ENCODE measurements at places on chromosomes 5 and 9. TPM values are rescaled to one million over a fixed set of nuclear protein-coding genes. Genes with fewer than 3 reads are reported as not detected.

The INSL4 gene
- not detected for total RNA-seq

The GPBP1 gene
- 115 TPM for total RNA-seq

The ERP44 gene
- total RNA-seq: 17.0 TPM

The GRIA1 gene
- 3.0 TPM for total RNA-seq

The CLIC3 gene
- 4.9 TPM for total RNA-seq

The SPINK7 gene
- not detected for total RNA-seq

The BRIX1 gene
- total RNA-seq: 40.0 TPM

The ADGRV1 gene
- 7.1 TPM for total RNA-seq

The COL23A1 gene
- total RNA-seq: 5.4 TPM

The OR1J2 gene
- total RNA-seq: not detected

The SLC6A7 gene
- total RNA-seq: not detected

The TGFBI gene
- 376 TPM for total RNA-seq

The DOCK2 gene
- total RNA-seq: 11.5 TPM

The KIF4B gene
- 0.10 TPM for total RNA-seq

The WDR31 gene
- total RNA-seq: 3.7 TPM

The CARD6 gene
- total RNA-seq: 3.1 TPM

GRCh38 chr9:69697475-69697874 is 25.3 kb upstream of the APBA1 start:
- no peak for DNase-seq

- DNase-seq: no peak
These were observed 1.7 kb downstream of the IFNA10 start for GRCh38 chr9:21205204-21205603.

DNA sequence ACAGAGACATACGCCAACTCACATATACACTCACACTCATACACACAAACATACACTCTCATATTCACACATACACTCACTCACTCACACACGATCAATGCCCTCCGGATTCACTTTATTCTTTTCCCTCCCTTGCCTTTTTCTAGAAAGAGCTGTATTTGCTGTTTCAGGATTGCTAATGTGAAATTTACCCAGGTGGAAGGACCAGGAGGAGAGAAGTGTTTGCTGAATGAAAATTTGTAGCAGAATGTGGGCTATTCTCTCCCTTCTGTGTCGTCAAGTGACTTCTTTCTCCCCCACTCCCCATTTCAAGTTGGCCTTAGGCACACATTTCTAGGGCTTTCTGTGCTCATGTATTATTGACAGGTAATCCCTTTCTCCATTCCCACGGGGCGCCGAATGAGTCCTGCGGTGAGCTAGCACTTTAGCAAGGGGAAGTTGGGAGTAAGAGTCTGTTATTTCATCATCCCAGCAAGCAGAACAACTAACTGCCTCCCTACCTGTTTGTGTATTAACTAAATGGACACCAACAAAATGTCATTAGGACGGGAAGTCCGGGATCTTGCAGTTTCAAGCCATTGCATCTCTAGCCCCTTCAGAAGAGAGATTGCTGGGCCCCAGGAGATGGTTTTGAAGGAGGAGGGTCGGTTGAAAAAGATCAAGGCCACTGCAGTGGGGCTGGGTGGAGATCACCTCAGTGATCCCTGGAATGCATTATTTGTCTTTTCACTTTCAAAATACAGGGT is 97.1 kb upstream of the TAF11L2 start:
- no peak for DNase-seq

GRCh38 chr5:6886866-6887265 is 173.6 kb downstream of the TENT4A start:
- no peak for DNase-seq

- no peak for DNase-seq
These were observed 6.7 kb upstream of the ISL1 start for GRCh38 chr5:51376509-51376908.

GRCh38 chr9:137089232-137089947 is 2.6 kb downstream of the MAN1B1 start:
- no peak for DNase-seq

GRCh38 chr9:36470643-36471290 is 70.7 kb upstream of the RNF38 start:
- DNase-seq: peak; percentile 25

- no peak for DNase-seq
These were observed 135.8 kb upstream of the GRHPR start for GRCh38 chr9:37286530-37287175.

- no peak for DNase-seq
These were observed 22.3 kb upstream of the FUBP3 start for GRCh38 chr9:130557077-130557468.

DNA sequence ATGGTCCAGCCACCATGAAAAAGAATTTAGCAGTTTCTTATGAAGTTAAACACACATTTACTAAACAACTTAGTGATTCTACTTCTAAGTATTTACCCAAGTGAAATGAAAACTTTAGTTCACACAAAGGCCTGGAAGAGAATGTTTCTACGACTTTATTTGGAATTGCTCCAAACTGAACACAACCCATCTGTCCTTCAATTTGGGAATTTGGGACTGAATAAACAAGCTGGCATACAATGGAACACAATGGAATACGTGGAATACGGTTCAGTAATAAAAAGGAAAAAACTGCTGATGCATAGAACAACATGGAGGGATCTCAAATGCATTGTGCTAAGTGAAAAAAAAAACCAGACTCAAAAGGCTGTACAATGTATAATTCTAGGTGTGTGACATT is 44.6 kb upstream of the BASP1 start:
- no peak for DNase-seq

- DNase-seq: peak; percentile 91
These were observed 37.3 kb upstream of the ADRA1B start for GRCh38 chr5:159878988-159879471.

- no peak for DNase-seq
These were observed 539.3 kb downstream of the PDE4D start for GRCh38 chr5:59354274-59354673.

DNA sequence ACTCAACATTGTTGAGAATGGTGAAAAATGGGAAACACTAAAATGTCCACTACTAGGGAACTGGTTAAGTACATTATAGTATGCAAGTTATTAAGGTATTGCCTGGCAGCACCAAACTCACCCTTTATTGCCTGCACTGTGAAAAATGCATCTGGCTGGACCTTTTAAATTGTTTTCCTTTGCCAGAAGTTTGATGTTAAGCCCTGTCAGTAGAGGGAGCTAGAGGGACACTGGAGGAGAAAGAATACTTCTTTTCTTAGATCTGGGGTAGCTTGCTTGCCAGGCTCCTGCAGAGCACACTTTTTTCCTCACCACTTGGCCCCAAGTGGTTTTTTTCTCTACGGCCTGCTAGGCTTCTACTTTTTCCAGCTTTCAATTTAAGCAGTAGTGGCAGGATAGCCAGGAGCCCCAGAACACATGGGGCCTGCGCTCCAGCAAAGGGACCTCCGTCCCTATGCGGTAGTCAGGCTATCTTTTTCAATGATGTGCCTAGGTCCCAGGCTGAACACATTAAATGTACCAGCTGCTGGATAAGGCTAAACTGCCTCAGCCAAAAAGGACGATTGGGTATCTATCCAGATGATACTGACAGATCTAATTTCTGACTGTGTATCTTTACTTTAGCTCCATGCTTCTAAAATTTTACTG is 8.0 kb upstream of the HABP4 start:
- no peak for DNase-seq

- peak; percentile 82 for DNase-seq
These were observed 60.0 kb upstream of the TUT7 start for GRCh38 chr9:86413971-86414880.

- DNase-seq: no peak
These were observed 362.3 kb downstream of the FAM170A start for GRCh38 chr5:119991625-119992024.

- DNase-seq: no peak
These were observed 88.7 kb downstream of the NXNL2 start for GRCh38 chr9:88623698-88624097.

GRCh38 chr5:75523275-75523674 is 11.6 kb downstream of the POLK start:
- no peak for DNase-seq

DNA sequence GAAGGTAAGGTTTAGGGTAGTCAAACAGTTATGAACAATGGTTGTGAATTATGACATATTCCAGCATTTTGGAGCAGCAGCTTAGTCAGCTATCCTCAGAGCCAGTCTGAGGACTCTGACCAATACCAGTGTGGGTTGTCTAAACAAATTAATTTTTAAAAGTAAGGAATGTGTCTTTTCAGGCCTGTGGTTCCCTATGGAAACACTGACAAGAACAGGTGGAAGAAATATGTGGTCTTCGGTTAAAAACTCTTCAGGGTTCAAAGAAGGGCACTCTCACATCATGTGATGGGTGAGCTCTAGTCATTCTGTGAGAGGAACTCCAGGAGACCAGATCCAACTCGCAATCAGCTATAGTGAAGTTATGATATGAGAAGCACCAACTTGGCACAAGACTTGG is 33.5 kb upstream of the ALDOB start:
- no peak for DNase-seq

DNA sequence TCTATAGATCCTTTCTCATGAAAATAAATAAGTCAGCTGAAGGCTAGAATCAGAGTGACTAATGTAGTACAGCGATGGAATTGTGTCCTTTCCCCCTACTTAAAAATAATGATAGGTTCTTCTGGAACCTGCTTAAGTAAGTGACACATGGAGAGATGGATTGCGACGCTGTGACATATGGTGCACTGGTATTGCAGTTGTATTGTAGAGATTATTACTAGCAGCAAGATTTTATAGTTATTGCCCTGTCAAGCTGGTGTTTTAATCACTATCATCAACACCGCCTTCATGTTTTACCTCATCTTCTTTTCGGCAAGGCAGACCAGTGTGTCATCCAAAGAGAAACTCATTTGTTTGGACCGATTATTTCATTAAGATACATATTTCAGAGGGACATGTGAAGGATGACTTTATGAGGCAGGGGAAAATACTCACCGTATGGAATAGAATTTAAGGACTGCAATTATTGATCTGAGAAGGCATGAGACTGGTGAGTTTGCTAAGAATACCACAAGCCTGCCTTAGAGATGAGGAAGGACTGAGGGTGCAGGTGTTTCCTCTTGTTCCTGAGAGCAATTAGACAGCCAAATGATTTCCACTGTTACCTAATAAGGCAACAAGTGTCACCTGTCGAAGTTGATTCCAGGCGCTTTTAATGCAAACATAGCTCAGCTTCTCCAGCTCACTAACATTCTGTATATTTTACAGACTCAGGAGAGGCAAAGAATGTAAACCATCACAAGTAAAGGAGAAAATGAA is 1855.5 kb downstream of the MAT2B start:
- DNase-seq: no peak

DNA sequence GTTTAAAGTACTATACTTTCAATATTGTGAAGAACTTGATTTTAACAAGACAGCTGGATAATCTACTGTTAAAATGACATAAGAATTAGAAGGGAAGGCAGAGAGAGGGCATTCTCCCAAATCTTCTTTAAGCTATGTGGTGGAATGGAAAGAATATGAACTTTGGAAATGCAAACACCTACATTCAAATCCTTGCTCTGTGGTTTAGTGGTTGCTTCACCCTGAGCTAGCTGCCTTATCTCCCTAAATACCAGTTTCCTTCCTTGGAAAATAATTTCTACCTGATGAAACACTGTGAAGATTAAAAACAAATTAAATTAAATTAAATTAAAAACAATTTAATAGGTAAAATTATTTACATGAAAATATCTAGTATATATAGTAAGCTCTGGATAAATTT is 98.5 kb downstream of the GPR21 start:
- DNase-seq: no peak

GRCh38 chr9:108150736-108151586 is 661.4 kb upstream of the KLF4 start:
- peak; percentile 29 for DNase-seq

DNA sequence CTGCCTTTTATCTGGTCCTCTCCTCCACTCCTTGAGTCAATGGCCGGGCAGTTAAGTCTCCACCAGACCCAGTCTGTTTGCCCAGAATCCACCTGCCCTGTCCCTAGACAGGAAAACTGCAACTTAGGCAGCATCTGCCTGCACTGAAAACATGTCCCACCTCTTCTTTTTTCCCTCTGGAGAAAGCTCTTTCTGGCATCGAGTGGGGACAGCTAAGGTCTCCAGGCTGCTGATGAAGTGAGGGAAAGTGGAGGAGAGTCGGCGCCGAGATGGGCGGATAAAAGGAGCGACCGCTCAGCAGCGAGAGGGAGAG is 243 bp upstream of the SHISAL2B start:
- DNase-seq: no peak

- peak; percentile 64 for DNase-seq
These were observed 124.3 kb upstream of the RAI14 start for GRCh38 chr5:34531751-34532360.

- no peak for DNase-seq
These were observed 98.4 kb downstream of the ADRB2 start for GRCh38 chr5:148924817-148925216.

DNA sequence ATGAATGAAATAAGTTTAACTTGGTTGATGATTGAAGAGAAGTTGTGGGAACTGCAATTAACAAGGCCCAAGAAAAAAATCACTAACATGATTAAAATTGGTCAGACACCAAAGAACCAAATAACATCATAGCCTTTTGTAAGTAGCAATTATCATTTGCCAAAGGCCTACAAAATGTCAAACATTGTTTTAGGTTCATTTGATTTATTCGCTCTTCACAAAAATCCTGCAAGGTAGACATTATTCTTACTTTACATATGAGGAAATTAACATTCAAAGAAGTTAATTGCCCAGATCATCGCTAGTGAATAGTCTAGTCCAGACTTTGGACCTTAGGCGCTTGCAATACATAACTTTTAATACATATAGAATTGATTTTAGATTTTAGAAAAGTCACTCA is 2.6 kb downstream of the POLK start:
- DNase-seq: no peak

DNA sequence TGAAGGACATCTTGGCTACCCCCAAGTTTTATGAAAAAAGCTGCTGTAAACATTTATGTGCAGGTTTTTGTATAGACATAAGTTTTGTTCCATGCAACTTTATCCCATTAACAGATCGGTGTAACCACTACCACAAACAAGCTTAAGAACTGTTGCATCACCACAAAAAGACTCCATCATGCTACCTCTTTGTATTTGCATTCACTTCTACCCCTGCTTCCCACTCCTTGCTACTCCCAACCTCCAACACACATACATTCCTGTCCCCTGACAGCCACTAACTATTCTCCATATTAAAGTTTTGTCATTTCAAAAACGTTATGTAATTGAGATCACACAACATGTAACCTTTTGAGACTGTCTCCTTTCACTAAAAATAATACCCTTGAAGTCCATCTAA is 57.8 kb upstream of the LHFPL2 start:
- no peak for DNase-seq
